ENCODE measurements at places on chromosomes 7 and 10.

- DNase-seq, result no peak
Measured at GRCh38 chr7:41305001-41305400, 397.9 kb downstream of the INHBA start.

- DNase-seq, result no peak
Measured at GRCh38 chr10:17624996-17625395, 7.8 kb upstream of the HACD1 start.

DNA sequence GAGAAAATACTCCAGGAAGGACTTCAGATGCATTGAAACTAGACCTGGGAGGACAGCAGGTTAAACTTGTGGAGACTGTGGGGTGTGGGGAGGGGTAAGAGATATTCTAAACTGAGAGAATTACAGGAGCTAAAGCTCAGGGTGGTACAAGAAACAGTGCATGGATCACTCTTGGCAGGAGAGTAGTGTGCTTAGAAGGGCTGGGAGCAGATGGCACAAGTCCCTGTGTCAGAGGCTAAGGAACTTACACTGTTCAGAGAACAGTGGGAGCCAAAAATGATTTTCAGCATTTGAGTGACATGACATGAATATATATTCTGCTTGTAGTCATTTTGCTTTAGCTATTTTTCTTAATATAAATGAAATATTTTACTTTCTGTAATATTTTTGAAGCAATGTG lies 36.0 kb upstream of the LAMB1 start:
- DNase-seq, result no peak

DNA sequence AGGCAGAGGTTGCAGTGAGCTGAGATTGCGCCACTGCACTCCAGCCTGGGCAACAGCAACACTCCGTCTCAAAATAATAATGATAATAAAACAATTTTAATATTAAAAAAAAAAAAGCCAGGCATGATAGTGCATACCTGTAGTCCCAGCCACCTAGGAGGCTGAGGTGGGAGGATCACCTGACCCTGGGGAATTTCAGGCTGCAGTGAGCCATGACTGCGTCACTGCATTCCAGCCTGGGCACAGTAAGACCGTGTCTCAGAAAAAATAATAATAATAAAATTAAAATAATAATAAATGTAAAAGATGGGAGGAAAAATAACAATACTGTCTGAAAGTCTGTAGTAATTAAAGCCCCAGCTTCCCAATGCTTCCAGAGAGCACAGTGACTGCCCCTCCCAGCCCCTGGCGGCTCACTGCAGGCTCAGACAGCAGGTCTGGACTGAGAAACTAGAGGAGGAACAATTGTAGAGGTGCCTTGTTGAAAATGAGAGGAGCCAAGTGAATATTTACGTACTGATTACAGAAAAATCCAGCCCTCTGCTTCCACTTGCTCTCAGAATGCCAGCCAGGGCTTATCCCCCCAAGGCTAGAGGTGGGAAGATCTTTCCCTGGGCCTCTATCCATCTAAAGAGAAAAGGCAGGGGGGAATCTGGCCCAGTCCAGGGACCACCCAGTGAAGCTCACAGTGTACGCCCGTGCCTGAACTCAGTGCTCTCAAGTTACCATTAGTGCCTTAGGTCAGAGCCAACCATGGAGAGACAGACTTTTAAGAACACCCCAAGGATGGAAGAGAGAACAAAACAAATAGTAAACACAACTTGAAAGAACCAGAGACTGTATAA lies 112.8 kb downstream of the PARD3 start:
- DNase-seq, result no peak

- no peak for DNase-seq
Measured at GRCh38 chr7:42495256-42495655, 258.2 kb upstream of the GLI3 start.

GRCh38 chr7:1431634-1432380 lies 27.5 kb downstream of the MICALL2 start:
- DNase-seq, result no peak

DNA sequence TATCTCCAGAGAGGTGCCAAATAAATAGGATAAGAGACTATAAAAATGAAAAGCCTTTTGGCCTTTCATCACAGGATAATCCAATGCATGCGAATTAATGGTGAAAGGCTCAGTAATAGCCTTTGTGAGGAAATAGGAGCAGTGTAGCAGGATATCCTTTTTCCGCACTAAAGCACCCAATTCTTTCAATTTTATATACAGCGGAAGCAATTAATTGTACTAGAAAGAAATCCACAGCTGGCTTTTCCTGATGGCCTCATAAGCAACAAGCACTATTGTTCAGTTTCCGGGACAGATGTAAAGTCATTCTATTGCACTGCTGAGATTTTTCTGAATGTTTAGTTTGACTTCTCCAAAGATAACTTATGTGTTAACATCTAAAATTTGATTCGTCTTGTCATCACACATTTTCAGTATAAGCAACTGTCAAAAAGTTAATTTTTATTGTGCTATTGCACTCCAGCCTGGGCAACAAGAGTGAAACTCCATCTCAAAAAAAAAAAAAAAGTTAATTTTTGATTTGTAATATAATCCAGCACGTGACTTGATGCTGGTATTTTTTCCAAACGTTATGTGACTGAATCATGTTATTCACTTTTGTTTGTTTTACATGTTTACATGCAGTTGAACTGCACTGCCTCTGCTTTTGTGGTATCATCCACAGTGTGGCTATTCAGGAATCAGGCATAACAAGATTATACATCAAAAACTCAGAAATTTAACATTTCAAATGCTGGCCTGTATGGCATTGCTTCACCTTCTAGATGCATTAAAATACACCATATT lies 8.4 kb upstream of the BMPR1A start:
- no peak for DNase-seq

GRCh38 chr7:149104749-149105148 lies 14.2 kb upstream of the ZNF786 start:
- DNase-seq, result no peak

GRCh38 chr7:92158660-92159575 lies 20.0 kb downstream of the LRRD1 start:
- no peak for DNase-seq

- no peak for DNase-seq
Measured at GRCh38 chr10:67923551-67923950, 39.1 kb downstream of the SIRT1 start.

GRCh38 chr7:64832136-64832535 lies 37.9 kb downstream of the ZNF138 start:
- DNase-seq, result no peak

GRCh38 chr7:27119412-27119911 lies 11.1 kb downstream of the HOXA4 start:
- DNase-seq, result no peak

DNA sequence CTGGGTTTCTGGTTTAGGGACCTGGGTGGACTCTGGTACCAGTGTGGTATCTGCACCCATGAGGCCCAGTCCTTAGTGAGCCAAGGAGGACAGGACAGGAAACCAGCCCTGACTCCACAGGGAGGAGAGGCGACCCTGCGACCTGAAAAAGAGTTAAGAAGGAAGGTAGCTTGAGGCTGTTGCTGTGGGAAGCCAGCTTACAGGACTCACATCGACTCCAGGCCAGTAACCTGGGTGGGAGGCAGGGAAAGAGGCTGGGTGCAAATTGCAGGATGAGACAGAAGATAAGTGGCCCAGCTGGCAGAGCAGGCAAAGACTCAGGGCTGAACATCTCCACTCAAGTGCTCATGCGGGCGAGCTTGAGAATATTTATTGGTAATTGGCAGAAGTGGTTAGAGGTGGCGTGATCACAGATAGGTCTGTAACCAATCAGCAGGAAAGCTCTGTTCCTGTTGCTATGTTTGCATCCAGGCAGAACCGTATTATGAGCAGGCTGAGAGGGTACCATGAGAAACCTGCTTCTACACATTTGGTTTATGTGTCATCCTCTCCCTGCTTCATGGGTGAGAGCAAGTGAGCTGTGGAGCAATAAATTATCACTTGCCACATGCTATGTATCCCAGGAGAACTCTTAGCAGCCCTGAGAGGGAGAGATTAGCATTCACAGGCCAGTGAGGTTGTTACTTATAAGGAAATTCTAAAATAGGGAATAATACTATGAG lies 11.0 kb downstream of the TLL2 start:
- no peak for DNase-seq

- peak; percentile 39 for DNase-seq
Measured at GRCh38 chr10:47421057-47421952, 37.2 kb upstream of the ZNF488 start.

DNA sequence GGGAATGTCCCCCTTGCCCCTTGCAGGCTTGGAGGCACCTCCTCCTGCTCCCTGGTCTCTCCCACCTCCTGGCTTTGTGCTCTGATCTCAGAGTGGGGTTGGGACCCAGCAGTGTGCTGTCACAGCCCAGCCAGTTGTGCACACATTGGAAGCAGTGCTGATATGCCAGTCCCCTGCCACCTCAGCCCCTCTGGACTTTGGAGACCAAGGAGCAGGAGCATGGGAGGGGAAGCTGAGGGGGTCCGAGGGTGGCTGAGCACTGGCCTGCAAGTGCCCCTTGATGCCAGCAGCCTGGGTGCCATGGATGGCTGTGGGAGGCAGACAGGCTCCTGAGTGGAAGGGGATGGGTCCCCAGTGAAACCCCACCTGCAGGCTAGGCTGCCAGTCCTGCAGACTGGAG lies 235.4 kb downstream of the ZNF716 start:
- no peak for DNase-seq

Data from activated effector memory CD4-positive, alpha-beta T cell treated with anti-CD3 and anti-CD28 coated beads, Interleukin-2, amount 50 U/mL, for 16 hours (primary cell).